ENCODE measurements at places on chromosomes 3 and 15.
A peak's percentile ranks its signal among the peaks of the same experiment; 100 is the strongest.

- DNase-seq, result no peak
Observed at GRCh38 chr3:126208182-126208581, 27.8 kb upstream of the ALDH1L1 start.

DNA sequence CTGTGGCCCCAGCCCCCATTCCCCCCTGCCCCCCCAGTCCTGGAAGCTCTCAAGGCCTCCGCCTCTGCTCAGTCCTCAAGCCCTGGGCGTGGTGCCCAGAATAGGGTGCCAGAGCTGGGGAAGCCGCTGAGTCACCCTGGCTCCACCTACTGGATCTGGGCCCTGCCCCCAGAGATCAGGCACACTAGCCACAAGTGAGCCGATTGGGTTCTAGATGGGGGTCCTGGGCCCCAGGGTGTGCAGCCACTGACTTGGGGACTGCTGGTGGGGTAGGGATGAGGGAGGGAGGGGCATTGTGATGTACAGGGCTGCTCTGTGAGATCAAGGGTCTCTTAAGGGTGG, 5.7 kb downstream of the EIF4G1 start:
- peak; percentile 73 for DNase-seq

- no peak for DNase-seq
Observed at GRCh38 chr3:83426300-83426699, 1532.5 kb upstream of the CADM2 start.

- peak; percentile 44 for DNase-seq
Observed at GRCh38 chr15:48190932-48191573, 412 bp upstream of the CTXN2 start.

- no peak for DNase-seq
Observed at GRCh38 chr3:3625544-3626271, 173.5 kb upstream of the LRRN1 start.

DNA sequence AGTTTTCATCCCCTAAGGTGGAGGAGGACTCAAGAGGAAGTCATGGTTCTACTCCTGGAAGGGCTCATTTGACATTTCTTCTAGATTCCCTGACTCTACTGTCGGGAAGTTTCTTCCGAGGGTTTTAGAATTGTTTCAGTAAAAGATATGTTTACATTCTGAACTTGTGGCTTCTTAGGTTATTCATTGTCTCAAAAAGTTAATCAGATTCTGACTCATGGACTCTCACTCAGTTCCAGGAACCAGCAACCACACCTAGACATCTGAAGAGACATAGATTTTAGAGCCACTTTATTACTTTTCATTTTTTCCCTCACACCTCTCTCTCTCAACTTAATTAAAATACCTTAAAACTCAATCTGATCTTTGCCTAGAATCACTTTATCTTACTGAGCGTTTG, 862.6 kb downstream of the AGBL1 start:
- no peak for DNase-seq

DNA sequence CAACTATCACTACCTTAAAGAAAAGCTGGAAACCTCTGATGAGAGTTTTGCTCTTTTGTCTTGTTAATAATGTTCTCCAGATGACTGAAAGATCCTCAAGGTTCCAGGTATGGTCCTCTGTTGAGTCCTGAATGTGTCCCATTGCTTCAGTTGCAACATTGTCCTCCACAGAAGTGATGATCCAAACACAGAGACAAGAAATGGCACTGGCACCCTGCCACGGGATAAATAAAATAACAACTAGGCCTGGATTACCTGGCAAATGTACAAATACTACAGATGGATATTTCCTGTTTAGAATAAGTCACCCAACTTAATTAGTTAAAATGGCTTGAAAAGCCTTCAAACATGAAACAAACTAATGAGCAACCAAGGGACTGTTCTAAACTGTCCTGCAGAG, 58.3 kb downstream of the EIF3J start:
- no peak for DNase-seq

- DNase-seq, result no peak
Observed at GRCh38 chr3:129888771-129889170, 4.7 kb downstream of the TMCC1 start.

DNA sequence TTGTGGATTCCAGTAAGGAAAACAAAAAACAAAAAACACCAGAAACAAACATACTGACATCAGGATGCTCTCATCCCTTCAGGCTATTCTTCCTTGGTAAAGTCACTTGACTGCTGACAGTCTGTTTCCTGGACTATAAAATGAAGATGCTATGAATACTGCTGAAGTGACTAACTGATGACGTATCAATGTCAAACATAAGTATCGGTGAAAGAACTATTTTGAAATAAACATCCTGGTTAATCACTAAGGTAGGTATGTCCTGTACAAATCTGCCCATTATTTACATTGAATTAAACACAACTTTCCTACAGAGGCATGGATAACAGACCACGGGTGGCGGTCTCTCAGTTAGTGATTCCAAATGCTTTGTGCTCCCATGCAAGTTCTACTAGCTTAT, 45.9 kb downstream of the CHAC1 start:
- no peak for DNase-seq

- DNase-seq, result no peak
Observed at GRCh38 chr3:52208556-52208955, 10.6 kb downstream of the ALAS1 start.

DNA sequence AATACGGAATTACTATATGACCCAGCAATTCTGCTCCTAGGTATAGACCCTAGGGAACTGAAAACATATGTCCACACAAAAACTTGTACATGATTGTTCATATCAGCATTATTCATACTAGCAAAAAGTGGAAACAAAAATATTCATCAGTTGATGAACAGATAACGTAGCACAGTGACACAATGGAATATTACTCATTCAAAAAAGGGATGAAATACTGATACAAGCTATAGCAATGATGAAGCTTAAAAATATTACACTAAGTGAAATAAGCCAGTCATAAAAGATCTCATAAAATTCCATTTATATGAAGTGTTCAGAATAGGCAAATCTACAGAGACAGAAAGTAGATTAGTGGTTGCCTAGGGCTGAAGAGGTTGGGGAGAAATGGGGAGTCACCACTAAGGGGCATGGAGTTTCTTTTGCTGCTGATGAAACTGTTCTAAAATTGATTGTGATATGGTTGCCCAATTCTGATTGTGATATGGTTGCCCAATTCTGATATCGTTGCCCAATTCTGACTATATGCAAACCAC, 10.5 kb downstream of the C15orf61 start:
- peak; percentile 59 for DNase-seq

- DNase-seq, result no peak
Observed at GRCh38 chr3:196195664-196196265, 15.4 kb downstream of the ZDHHC19 start.

DNA sequence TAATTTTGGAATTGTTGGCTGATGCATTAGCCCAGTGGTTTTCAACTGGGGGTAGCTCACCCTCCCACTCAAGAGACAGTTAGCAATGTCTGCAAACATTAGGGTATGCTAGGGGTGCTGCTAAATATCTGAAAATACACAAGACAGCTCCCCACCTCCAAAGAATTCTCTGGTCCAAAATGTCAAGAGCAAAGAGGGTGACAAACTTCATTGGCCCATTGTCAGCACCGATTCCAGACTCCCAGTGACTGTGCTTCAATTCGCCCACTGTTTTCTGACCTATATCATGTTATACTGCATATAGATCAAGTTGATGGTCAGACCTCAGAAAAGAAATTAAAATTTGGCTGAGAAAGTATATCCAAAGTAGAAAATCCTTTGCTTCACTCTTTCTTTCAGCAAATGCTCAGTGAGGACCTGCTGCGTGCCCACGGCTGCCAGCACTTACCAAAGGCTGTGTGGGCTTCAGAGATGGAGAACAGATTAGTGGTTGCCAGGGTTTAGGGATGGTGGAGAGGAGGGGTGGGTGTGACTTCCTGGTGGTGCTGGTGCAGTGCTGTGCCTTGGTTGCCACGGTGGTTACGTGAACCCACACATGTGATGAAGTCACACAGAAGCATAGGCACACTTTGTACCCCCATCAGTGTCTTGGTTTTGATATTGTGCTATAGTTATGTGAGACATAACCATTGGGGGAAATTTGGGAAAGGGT, 204.0 kb downstream of the PLCL2 start:
- no peak for DNase-seq

DNA sequence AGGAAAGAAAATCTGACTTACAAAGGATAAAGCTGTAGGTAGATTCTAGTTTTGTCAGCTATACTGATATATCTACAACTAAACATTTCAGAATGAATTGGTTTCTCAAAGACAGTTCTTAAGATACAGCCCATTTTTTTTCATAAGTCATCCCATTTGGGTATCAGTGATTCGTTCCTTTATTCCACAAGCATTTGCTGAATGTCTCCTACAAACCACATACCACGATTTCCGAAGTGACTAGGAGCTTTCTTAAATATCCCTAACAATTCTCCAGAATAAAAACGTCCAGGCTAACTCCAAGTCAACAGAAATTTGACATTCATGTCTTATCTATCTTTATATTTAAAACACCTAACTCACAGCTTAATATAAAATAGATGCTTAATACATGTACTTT, 59.8 kb downstream of the TP53BP1 start:
- no peak for DNase-seq

GRCh38 chr3:177378168-177378567, 180.9 kb upstream of the TBL1XR1 start:
- no peak for DNase-seq

DNA sequence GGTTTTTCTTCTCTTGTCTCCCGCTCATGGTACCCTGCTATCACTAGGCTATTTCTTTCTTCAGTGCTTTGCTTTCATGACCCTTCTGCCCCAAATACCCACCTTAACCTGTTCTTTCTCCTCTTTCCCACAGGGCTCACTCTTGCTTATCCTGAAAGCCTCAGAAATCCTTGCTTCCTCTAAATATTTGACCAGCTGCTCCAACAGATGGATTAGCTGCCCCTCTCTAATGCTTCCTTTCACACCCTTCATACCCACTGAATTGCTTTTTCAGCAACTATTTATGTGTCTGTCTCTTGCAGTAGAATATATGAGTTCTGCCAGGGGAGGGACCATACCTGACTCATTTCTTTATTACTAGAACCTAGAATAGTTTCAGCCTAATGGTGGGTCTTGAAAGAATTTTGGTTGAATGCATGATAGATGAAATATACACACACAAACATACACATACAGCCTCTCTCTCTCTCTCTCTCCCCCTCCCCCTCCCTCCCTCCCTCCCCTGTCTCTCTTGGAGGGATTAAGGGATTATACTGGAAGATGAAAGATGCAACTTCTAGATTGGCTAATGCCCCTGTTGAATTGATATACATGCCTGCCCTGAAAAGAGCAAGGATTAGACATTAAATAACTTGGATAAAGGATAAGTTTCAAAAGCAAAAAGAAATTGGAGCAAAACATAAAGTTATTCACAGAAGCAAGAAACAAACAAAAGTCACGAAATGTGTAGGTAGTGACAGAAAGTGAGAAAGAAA, 95.0 kb upstream of the GADL1 start:
- DNase-seq, result no peak

DNA sequence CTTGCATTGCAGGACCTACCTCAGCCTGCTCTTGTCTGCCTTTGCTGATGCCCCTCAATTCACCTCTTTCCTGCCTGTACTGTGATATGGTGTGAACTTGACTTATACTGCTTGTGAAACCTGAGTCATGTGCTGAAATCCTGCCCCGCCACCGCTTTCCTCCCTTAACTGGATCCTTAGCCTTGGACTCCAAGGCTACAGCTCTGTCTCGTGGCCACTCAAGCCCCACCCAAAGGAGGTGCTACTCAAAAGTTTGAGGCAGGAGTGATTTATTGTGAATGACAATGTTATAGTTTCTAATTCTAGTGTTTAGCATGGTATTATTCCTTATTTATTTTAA, 56.1 kb downstream of the MYZAP start:
- DNase-seq, result no peak

GRCh38 chr15:25803541-25803940, 59.6 kb downstream of the ATP10A start:
- no peak for DNase-seq

DNA sequence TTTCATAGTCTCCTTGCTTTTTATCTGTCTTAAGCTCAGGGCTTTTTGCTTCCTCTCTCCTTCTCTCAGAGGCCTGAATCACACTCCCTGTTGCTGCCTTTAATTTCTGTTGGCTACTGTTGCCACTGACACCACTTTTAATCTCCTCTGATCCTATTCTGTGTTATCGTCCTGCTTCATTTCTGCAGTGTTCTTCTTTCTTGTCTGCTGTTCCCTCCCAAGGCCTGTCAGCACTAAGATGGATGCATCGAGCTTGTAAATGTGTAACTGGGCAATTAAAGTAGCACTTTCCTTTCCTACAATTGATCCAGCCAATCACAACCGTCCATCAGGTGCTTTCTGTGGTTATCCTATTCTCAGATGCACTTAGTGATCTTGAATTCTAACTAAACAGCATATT, 71.3 kb upstream of the VEPH1 start:
- DNase-seq, result no peak

DNA sequence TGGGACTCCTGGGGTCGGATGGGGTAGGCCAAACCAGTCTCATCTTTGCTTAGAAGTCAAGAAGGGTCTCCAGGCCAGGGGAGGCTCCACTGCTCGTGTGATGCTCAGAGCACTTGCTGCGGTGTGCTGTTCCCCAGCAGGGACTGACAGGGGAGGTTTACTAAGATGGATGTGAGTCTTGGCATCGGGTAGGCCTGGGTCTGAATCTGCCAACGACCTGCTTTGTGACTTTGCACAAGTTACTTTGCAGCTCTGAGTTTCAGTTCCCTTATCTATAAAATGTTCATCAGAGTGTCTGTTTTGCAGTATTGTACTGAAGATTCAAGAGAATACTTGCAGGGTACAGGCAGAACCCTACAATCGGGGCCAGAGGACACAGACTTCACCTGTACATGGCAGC, 17.3 kb upstream of the CDCP1 start:
- DNase-seq, result no peak

DNA sequence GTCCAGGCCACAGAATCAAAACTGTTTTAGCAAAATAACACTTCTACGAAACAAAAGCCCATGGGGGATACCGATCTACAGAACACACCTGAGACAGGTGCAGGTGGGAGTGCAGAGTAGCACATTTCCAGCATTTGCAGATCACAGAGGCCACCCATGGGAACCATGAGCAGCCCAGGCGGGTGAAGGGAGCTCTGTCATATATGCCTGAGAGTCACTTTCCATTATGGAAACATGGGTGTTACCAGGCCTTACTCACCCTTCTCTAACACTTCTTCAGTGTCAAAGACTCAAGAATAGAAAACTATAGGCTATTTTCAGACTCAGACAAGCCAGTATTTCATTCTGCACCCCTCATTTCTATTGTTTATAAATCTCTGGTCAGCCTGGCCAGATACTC, 3.5 kb downstream of the PLA1A start:
- no peak for DNase-seq

- DNase-seq, result no peak
Observed at GRCh38 chr15:38079236-38079635, 144.8 kb downstream of the TMCO5A start.

DNA sequence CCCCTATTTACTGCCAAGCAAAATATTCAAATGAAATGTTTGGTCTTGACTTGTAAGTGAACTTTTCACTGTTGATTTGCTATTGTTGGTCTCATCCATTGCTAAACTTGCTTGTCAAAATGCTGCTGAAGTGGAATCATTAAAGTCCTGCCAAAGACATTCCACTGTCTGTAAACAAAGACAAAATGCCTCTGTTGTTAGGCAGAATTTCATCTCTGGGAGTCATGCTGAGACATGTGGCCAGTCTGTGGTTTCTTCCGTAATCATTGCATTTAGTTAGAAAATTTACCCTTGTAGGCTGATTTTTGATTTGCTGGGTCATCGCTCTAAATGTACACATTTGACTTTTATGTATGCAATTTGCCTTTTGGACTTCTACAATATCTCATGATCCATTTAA, 577.7 kb downstream of the MECOM start:
- no peak for DNase-seq
